ENCODE measurements at places on chromosomes 7 and 10.

GRCh38 chr7:123355576-123356190, 155.9 kb upstream of the SLC13A1 start:
- no peak for DNase-seq

- peak; percentile 19 for DNase-seq
Observed at GRCh38 chr10:29041616-29042015, 247.3 kb upstream of the LYZL1 start.

DNA sequence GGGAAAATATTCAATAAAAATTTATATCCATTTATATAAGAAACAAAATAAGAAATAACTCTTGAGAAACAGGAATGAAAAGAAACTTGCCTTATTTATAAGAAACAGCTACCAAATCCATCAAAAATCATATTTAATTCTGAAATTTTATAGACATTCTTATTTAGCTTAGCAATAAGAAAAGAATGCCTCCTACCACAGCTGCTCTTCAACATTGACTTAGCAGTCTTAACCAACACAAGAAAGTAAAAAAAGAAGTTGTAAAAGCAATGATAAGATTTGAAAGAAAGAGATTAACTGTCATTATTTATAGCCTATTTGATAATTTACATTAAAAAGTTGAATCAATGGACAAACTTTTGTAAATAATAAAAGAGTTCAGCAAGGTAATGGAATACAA, 212.8 kb downstream of the ZNF365 start:
- no peak for DNase-seq

DNA sequence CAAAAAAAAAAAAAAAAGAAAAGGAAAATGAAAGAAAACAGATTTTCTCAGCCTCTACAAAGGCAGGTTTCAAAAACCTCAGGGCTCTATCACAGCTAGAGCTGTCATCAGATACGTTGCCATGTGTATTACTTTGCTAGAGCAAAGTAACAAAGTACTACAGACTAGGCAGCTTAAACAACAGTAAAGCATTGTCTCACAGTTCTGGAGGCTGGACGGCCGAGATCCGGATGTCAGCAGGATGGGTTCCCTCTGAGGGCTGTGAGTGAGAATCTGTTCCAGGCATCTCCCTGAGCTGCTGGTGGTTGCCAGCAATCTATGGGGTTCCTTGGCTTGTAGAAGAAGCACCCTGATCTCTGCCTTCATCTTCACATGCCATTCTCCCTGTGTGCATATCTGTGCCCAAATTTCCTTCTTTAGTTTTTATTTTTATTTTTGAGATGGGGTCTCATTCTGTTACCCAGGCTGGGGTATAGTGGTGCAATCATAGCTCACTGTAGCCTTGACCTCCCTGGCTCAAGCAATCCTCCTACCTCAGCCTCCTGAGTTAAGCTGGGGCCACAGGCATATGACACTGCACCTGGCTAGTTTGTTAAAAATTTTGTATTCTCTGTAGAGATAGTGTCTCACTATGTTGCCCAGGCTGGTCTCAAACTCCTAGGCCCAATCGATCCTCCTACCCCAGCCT, 48.9 kb upstream of the KDM7A start:
- DNase-seq: no peak

DNA sequence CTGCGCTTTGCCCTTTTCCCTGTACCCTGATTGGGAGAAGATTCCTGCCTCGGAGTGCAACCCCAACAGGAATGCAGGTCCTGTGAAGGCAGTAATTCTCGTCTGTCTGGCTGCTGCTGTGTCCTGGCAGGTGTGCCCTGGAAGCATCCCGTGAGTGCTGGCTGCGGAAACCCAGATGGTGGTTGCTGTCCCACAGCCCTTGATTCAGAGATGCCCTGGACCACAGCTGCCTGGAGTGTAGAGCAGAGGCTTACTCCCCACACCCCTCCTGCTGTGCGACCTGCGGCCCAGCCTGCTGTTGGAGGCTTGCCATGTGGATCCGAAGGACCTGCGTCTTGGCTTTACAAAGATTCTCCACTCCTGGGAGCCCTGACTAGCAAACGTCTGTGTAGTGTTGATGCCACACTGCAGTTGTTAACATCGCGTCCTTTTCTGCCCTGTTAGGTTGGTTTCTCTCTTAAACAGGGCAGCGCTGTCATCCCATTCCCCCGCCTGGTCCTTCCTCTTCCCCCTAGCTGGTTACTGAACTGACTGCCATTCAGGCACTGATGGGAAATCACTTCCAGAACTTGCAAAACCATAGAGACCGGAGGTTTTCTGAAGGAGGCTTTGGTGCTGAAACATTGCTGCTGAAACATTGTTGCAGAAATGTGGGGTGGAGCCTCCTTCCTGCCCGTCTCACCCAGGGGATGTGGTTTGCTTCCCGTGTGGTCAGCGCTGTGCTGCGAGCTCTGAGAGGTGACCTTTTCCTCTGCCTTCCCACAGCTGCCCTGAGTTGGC, 53.3 kb downstream of the DNAJB6 start:
- DNase-seq: no peak
